ENCODE measurements at places on chromosomes 3 and 15. TPM values are rescaled to one million over a fixed set of nuclear protein-coding genes. Genes with fewer than 3 reads are reported as not detected.

DVL3 gene
- 39.0 TPM for total RNA-seq

WNT7A gene
- not detected for total RNA-seq

SOX2 gene
- 2.9 TPM for total RNA-seq

HRG gene
- 0.25 TPM for total RNA-seq

DNA sequence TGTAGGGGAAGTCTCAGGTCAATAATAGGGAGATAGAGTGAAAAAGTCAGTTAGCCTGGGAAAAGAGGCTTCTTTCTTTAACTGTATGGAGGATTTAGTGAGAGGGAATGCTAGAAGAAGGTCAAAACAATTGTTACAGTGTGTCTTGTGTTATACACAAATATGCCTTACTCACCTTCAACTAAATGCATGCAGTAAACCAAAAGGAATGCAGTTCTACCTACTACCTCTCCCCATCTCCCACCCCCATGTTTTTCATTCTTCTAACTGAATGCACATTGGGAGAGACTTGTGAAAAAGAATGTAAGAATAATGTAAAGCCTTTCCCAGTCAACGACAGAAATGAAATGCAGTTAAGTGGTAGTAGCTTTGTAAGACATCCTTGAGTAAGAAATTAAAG, 33.8 kb downstream of the CCDC66 start:
- no peak for DNase-seq

- no peak for DNase-seq
These were observed 143.8 kb downstream of the ATP10A start for GRCh38 chr15:25719101-25719985.

GRCh38 chr15:74427607-74428441, 5.9 kb downstream of the SEMA7A start:
- DNase-seq, result no peak

- no peak for DNase-seq
These were observed 567 bp downstream of the TOP2B start for GRCh38 chr3:25663869-25664811.

DNA sequence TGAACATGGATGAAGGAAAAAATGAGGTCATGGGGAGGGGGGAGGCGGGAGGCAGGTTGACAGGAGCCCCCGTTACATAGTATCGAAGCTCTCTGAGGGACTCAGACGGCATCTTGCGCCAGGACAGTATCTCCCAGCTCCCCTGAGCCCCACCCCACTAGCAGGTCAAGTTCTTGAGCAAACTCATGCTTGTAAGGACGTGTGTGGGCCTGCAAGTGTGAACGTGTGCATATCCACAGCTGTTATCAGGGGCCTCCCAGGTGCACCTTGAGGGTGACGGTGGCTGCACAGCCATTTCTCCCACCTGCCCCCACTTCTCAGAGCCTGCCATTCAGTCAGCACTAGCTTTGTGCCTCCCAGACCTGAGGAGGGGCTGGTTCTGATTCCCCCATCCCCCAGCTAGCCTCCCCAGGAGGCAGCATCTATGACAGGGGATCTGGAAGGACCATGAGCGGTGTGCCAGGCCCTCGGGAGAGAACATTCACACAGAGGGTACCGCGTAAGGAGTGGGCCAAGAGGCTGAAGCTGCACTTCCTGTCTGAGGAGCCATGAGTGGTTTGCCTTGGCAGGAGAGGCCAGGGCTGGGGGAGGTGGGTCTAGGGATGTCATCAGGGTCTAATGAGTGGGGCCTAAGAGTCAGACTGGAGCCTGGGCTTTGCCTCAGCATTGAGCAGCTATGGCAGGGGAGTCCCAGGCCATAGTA, 2.9 kb downstream of the SEMA3F start:
- DNase-seq, result no peak

DNA sequence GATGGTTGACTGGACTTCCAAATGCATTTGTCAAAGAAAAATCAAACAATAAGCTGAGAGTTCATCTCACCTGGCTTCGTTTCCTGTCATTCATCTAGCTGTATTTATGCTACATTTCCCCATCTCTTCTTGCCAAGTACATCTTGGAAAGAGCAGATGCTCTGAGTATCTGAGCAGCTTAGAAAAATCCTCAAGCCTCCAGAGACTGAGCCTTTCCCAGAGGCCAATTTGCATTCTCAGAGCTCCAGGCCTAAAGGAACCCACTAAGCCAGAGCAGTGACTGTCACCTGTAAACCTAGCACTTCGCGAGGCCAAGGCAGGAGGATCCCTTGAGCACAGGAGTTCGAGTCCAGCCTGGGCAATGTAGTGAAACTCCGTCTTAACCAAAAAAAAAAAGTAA, 100.5 kb downstream of the XXYLT1 start:
- DNase-seq, result no peak

GRCh38 chr3:6120786-6121185, 740.1 kb upstream of the GRM7 start:
- no peak for DNase-seq

- DNase-seq, result no peak
These were observed 1025.0 kb downstream of the ZPLD1 start for GRCh38 chr3:103459815-103460214.

DNA sequence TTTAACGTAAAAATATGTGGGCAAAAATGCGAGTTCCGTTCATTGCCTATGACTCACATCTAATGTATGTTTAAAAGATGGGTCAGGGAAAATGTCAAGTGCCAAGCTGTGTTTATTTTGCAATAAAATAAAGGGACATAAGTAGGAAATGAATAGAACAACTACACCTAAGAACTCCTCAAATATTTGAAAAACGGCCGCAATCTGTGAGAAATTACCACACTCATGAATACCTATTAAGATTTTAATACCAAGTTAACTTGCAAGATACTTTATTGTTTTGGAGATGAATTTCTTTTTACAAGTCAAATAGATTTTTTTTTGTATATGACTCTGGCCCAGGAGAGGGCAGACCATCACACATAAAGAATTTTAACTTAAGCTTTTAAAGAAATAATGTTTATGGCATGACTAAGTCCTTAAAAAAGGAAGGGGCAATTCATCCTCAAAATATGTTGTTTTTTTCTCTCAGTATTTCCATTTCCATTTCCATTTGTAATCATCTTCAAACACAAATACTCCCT, 152.7 kb downstream of the SUCNR1 start:
- DNase-seq, result no peak

GRCh38 chr3:39819899-39820298, 10.5 kb downstream of the MYRIP start:
- DNase-seq, result no peak

- no peak for DNase-seq
These were observed 736.9 kb downstream of the GBE1 start for GRCh38 chr3:81024560-81024959.
